ENCODE measurements at places on chromosomes 16 and 17.

- DNase-seq = no peak
Observed at GRCh38 chr16:73058221-73058615, 10.3 kb upstream of the ZFHX3 start.

DNA sequence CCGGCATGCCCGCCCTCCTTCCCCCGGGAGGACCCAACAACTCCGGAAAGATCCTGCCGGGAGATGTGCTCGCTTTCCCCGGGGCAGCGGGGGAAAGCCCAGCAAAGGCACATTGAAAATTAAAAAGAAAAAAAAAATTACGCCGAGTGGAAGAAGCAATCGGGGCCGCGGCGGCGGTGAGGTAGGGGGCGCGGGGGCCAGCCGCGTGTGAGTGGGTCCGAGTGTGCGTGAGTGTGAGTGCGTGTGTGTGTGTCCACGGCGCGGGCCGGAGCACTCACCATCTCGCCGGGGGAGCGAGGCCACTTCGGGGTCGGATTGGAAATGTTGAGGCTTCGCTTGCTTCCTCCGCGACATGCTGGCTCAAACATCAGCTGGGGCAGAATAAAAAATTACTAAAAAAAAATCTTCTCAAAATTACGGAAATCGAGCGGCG, at the start of gene SALL1:
TSS of gene SALL1 (minus strand) at position 383 of the 433 bp plus-strand sequence. CDS start at position 354, 29 bp downstream.
- no peak for DNase-seq

DNA sequence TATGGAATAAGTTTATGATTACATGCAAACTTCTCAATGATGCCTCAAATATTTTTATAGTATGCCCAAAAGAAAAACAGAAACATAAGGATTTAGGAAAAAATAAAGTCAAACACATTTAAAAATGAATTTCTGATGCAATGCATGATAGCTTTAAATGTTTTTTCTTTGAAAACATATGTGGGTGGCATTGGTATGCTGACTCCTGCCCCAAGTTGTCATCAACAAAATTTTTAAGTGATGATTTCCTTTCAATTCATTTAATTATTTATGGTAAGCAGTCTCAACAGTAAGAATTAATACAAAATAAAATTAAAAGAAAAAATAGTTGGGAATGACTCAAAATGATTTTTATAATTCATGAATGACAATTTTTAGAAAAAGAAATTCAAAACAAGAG, 104.9 kb downstream of the CEP112 start:
- DNase-seq = no peak

GRCh38 chr17:28545787-28546415, 6.5 kb downstream of the UNC119 start:
- no peak for DNase-seq

- DNase-seq = peak; percentile 63
Observed at GRCh38 chr17:50919321-50920040, 53.3 kb upstream of the TOB1 start.

DNA sequence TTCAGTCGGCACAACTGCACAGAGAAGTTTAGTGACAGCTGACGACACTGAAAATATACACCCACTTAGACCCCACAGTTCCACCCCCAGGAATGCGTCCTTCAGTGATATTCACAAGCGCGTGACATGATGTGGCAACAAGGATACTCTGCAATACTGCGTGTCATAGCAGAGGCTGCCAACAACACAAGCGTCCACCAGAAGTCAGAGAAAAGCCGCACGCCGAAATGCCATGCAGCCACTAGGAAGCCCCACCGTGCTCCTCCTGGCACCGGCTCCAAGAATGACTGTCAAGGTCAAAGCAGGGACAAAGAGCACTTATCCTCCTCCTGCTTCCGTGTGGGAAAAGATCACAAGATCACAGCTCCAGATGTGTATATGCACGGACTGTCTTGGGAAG, 3.5 kb downstream of the ATP2A3 start:
- no peak for DNase-seq

GRCh38 chr16:85564277-85565051, 48.7 kb upstream of the GSE1 start:
- no peak for DNase-seq

DNA sequence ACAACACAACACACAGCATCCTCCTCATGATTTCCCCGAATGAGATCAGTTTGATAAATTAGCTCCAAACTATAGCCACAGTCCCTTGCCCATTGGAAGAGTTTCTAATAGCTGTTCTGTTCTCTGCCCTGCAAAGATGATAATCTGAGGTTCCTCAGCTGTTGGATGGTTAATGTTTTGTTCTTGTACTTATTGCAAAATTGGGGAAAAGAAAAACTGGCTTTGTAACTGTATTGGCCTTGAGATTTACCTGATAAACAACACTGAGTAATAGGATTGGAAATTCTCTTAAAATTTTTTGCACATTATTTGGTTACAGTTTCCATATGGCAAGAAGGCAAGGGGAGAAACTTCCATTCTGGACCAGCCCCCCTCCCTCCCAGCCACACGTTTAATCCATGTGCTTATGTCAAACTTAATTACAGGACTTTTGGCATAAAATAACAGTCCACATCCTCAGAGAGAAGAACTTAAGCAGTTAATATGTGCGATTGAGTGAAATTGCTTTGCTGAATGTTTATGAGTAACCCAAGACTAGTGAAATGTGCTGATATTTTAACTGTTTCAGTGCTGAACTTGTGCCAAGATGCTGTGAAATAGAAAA, 119.1 kb upstream of the ZFHX3 start:
- no peak for DNase-seq

Measured in NCI-H1048 (cell line).